ENCODE measurements at places on chromosomes 12 and 14.

DNA sequence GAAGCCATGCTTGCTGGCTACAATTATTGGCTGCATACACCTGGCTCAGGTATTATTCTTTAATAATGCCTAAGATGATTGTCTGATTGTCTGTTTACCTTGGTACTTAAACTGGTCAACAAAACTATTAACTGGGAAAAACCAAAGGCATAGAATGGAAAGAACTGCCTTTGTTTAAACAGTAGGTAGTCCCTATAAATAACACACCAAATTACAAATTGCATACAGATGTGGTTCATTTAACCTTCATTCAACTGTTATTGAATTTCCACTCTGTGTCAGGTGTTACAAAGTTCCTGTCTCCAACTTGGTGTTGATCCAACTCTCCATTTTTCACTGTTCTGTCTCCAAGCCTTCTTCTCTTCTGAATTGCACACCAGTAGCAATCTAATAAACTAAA, 79.8 kb upstream of the FSCB start:
- no peak for DNase-seq

GRCh38 chr14:87049950-87050349, 943.0 kb downstream of the GALC start:
- DNase-seq = peak; percentile 9

GRCh38 chr12:111756681-111757080, 10.1 kb upstream of the ALDH2 start:
- DNase-seq = no peak

- no peak for DNase-seq
These were observed 3.9 kb downstream of the BCAT1 start for GRCh38 chr12:24945039-24945438.

- DNase-seq = no peak
These were observed 124.1 kb upstream of the MED13L start for GRCh38 chr12:116401565-116401964.

DNA sequence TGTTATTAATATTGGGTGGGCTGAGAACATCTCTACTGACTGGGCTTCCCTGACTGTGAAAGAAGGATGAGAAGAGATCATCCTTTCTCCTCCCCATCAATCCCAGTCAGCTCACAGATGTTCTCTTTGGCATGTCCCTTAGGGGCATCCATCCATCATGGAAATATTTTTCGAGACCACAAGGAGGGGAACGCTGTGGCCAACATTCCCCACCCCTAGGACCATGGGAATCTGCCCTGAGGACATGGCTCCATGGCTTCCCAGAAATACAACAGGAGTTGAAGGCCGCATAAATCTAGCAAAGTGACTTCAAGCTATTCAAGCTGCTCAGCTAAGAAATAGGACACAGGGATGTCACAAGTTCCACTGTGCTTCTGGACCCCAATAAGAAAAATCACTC, 456.8 kb downstream of the MED13L start:
- no peak for DNase-seq

GRCh38 chr14:24058951-24059475, 7.2 kb downstream of the CARMIL3 start:
- DNase-seq = no peak

- DNase-seq = no peak
These were observed 255.0 kb downstream of the AKAP6 start for GRCh38 chr14:32584079-32584478.

DNA sequence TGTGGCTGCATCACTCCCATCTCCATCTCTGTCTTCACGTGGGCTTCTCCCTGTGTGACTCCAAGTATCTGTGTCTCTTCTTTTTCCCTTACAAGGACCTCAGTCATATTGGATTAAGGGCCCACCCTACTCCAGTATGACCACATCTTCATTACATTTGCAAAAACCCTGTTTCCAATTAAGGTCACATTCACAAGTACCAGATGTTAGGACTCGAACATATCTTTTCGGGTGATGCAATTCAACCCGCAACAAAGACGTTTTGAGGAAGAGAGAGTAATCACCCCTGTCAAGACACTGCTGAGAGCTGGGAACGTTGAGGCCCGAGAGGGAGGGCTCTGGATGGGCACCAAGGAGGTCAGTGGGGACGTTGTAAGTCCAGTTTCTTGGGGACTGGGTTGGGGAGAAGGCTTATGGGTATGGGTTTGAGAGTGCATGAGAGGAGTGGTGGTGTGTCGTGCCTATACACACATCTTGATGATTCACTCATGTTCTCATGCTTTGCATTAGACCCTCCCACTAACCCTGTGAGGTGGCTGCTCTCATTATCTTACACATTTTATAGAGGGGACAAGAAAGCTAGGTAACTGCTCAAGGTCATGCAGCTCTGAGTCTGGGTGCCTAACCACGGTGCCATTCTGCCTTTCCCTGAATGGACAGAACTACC, 12.1 kb upstream of the IFI27 start:
- DNase-seq = no peak

DNA sequence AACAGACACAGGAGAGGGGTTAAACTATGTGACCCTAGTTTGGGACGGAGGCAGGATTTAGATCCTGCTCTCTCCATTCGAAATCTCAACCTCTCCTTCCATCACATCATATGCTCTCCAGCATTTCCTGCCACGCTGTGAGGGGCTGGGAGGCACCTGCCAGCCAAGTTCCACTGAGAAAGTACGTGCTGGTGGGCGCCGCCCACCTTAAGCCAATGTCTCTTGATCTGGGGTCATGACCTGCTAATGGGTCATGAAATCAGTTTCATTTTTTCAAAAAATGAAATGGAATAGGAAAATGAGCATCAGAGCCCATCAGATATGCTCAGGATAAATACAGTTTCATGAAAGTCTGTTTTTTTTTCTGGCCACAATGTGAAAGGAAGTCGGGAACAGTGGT, 7.2 kb downstream of the MCRS1 start:
- no peak for DNase-seq

DNA sequence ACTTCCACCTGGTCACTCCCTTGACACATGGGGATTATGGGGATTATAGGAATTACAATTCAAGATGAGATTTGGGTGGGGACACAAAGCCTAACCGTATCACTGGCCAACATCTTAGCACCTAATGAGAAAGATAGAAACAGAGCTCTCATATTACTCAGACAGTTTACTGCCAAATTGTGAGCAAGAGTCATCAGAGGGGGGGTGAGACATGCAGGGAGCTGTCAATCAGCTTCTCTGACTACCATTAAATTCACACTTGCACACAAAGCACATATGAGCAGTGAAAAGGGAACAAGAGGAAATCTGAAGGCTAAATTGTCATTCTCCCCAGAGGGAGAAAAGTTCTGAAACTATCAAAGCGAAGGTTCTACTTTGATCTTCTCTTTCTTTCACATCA, 78.1 kb upstream of the GRIN2B start:
- DNase-seq = no peak

DNA sequence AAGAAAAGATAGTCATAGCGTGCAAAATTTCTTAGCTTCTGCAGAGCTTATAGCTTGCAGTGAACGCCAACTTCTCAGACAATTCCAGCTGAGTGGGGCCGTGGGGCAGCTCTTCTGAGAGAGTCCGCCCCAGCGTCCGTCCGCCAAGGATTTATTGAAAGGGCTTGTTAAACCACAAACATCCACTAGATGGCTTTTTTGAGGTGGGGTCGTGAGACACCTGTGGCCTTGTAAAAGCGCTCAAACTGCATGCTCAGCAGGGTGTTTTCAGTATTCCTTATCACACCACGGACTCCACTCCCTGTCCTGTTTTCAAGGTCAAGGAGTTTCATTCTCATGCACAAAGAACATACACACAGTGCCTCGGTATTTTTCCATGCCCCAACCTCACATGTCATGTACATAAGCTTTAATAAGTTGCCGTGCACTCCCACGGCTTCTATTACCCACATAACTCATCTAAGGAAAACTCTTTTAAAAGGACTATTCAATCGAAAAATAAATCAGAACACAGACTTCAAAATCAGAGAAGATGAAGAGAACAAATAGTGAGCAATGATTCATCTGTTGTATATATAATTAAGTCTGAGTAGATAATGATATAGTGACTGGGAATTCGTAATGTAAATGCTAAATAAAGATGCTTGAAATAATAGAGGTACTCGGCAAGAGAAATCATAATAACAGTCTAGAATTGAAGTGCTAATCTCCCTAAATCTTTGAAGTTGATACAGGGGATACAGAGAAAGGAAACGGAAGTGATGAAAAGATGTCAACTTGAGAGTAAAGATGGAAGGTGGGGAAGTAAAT, 46.7 kb downstream of the WBP11 start:
- no peak for DNase-seq

- no peak for DNase-seq
These were observed 17.6 kb downstream of the NINJ2 start for GRCh38 chr12:645563-646071.

DNA sequence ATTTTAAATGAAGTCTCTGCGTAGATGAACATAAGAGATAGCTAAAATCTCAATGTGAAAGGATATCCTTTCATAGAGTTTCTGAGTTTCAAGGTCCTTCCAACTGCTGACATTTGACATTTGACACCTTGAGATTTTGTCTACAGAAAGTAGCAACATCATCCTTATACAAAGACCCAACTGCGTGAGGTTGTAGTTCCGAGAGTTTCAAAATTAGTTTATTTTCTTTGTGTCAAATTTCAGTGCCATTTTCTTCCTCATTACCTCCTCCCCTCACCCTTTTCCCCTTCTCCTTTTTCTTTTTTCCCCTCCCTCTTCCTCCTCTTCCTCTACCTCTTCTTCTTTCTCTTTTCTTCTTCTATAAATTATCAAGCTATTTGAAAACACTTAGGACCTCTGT, 26.9 kb upstream of the BATF start:
- no peak for DNase-seq

- no peak for DNase-seq
These were observed 394.2 kb downstream of the SOX5 start for GRCh38 chr12:23555180-23555824.

DNA sequence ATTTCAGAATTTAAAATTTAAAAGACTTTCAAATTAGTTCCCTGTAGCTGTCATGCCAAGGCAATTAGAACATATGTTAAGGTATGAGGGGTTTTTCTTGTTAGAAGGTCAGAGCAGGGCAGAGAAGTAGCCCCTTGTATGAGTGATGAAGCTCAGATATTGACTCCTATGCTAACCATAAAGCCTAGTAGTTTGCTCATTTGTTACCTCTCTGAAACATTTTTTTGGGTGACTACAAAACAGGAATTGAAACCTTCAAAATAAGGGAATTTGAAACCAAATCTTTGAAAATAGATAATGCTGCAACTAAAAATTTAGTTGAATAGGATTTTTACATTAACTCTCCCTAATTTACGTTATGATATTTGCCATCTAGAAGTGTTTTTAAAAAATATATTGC, 333.5 kb downstream of the NAV3 start:
- DNase-seq = no peak

DNA sequence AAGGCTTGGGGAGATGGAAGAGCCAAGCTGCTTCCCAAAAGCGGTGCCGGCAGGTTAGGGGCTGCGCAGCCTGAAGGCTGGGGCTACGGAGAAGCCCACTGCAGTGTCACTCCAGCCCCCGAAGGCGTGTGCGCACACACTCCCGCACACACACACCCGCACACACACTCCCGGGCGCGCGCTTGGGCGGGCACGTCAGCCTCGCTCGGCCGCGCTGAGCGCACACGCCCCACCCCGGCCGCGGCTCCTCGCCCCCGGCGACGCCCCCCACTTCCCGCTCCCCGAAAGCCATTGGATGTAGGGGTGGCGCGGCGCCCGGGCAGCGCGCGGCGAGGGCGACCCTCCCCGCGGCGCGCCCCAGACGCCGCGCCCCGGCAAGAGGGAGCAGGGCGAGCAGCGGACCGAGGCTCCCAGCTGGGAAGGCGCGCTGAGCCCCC, at the start of gene KCNK10:
Gene KCNK10 (minus strand): TSS at position 184 of the 437 bp plus-strand sequence. CDS start 471 bp downstream, outside the sequence.
- no peak for DNase-seq

DNA sequence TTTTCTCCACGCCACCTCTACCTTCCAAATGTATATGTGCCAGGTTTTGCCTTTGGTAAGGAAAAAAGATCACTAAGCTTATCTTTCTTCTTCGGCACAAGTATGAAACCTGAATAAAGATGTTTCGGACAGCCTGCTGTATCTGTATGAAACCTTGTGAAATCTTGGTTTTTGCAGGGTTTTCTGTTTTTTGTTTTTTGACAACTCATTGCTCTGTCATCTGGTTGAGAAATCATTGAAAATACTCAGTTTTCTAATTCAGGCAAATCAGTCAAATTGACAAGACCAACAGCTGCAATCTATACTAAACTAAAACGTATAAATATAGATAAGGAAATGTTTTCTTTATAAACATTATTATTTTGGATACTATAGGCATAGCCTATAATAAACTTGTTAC, 63.1 kb upstream of the FGD4 start:
- DNase-seq = no peak

GRCh38 chr14:99674776-99675381, 9.2 kb upstream of the CYP46A1 start:
- no peak for DNase-seq

GRCh38 chr12:45622210-45622937, 107.1 kb upstream of the ARID2 start:
- DNase-seq = no peak

GRCh38 chr12:52692254-52692653, 11.1 kb downstream of the KRT77 start:
- no peak for DNase-seq

GRCh38 chr14:103558071-103558882, 4.2 kb downstream of the BAG5 start:
- peak; percentile 16 for DNase-seq

DNA sequence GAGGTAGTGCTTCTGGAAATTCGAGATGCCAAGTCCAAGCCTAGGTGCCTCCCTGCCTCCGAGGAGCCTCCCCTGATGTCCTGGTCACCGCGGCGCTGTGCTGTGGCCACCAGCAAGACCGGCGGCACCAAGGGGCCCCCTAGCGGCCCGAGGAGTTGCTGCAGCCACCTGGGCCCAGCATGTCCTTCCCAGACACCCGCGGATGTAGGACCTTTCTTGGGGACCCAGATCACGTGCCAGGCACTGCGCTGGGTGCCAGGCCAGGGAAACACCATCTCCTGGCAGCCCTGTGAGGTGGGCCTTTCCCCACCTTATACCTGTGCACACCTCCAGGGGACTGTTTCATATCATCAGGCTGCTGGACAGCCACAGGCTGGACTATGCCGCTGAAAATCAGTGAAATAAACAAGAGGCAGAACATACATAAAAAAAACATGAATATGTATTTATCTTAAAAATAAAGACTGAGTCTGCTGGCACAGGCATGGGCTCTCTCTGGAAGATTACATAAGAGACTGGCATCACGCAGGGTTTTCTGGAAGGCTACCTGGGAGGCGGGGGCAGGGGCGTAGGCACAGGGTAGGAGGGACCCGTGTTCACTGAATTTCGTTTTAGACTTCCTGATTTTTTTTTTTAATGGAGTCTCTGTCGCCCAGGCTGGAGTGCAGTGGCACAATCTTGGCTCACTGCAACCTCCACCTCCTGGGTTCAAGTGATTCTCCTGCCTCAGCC, 15.9 kb upstream of the HHIPL1 start:
- no peak for DNase-seq

GRCh38 chr14:36880276-36880675, 218.6 kb downstream of the PAX9 start:
- no peak for DNase-seq

DNA sequence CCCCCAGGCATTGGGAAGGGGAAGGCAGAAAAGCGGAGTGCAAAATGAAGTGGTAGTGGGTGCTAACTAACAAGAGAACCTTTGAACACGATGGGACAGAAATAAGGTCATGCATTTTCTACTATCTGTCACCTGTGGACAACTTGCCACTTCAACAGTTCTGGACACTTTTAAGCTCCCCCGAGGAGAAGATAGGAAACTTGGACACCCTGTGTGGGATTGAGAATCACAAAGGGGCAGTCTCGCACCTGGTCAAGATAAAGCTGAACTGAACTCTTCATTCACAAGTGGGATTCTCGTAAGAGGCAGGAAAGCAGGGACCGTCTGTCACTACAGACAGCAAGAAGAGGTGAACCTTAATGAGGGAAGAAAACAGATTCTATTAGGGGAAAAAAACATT, 51.6 kb downstream of the EIF2S3B start:
- DNase-seq = no peak

Data from stromal cell of bone marrow (primary cell).